ENCODE measurements at places on chromosomes 11 and 22. TPM values are rescaled to one million over a fixed set of nuclear protein-coding genes. Genes with fewer than 3 reads are reported as not detected.

SYT12 gene
- 0.13 TPM for total RNA-seq

NAALAD2 gene
- total RNA-seq, result 1.2 TPM

RBMXL2 gene
- total RNA-seq, result not detected

LMNTD2 gene
- total RNA-seq, result 0.22 TPM

MUC2 gene
- not detected for total RNA-seq

IGSF22 gene
- total RNA-seq, result 0.86 TPM

GRCh38 chr22:23908587-23909205 is 14.5 kb downstream of the MIF start:
- DNase-seq, result no peak

- DNase-seq, result no peak
Measured at GRCh38 chr11:4041731-4042391, 52.7 kb upstream of the RRM1 start.

DNA sequence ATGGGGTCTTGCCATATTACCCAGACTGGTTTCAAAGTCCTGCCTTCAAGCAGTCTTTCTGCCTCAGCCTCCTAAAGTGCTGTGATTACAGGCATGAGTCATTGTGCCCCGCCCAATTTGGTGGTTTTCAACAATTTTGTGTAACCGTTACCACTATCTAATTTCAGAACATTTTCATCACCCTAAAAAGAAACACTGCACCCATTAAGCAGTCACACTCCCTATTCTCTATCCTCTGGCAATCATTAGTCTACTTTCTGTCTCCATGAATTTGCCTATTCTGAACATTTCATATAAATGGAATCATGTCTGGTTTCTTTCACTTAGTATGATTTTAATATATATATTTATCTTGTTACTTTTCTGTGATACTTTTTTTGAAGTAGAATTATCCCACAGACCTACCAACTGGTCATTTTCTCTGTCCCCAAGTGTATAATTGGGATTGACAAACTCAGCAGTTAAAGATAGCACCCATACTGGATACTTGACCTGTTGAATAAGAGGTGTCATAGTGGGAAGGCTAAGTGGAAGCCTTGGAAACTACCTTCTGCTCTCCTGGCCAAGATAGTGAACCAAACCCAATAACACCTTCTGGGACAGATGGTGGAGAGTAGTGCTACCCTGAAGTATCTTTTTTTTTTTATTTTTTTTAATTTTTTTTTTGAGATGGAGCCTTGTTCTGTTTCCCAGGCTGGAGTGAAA is 64.8 kb downstream of the STIM1 start:
- no peak for DNase-seq

- DNase-seq, result peak; percentile 37
Measured at GRCh38 chr11:31050061-31050765, 319.3 kb downstream of the DCDC1 start.

- DNase-seq, result no peak
Measured at GRCh38 chr11:115739878-115740277, 235.7 kb upstream of the CADM1 start.

GRCh38 chr11:69193629-69194028 is 37.9 kb downstream of the SMIM38 start:
- DNase-seq, result no peak

DNA sequence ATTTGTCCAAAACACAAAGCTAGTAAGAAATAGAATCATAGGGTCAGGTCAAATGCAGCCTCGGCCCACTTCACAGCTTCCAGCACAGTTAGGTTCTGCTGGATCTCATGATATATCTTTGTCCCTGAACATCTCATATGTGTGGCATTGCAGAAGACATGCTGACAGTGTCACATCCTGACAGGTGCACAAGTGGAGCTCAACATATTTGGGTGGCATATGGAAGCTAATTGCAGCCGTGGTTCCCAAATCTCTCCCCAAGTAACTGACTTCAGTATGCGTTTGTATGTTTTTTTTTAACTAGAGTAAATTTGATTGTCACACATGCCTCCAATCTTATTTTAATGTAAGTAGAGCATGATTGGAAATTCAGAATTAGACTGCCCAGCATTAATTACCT is 33.4 kb downstream of the NAV2 start:
- no peak for DNase-seq

DNA sequence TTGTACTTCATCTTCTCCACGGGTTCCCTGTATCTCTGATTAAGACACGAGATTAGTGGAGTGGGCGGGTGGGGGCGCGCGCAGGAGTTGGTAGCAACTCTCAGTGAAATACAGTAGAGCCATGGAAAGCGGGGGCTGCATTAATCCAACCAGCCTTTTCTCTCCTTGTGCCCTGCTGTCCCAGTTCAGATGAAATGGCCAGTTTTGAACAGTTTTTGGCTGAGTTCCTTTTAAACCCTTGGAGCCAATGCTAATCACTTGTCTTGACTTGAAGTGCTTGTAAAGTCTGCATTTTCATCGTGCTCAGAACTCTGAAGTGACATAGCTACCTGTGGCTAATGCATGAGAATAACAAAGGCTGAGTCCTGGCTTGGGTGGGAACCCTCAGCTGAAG is 734 bp upstream of the TMEM123 start:
- no peak for DNase-seq

GRCh38 chr11:74519710-74520109 is 26.2 kb upstream of the LIPT2 start:
- no peak for DNase-seq

DNA sequence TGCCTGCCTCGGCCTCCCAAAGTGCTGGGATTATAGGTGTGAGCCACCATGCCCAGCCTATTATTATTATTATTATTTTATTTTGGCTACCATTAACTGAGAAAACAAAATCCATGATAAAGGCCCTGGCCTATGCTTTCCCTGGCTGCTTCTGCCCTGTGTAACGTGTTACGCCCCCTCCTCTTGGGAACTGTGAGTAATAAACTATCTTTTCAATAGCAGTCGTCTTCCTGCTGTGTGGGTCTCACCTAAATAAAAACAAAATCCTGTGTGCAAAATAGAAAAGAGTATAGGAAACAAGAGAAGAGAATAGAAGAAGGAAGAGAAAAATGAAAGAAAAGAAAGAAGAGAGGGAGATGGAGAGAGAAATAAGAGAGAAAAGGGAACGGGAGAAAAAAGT is 237.0 kb downstream of the MIAT start:
- DNase-seq, result no peak

All from Right ventricle myocardium superior (tissue), 1 donor.